ENCODE measurements at places on chromosomes 16 and 17.
A peak's percentile ranks its signal among the peaks of the same experiment; 100 is the strongest.

- no peak for DNase-seq
Observed at GRCh38 chr16:80002261-80002660, 401.7 kb upstream of the MAF start.

GRCh38 chr17:81582749-81583148, 30.6 kb upstream of the FAAP100 start:
- DNase-seq, result no peak

DNA sequence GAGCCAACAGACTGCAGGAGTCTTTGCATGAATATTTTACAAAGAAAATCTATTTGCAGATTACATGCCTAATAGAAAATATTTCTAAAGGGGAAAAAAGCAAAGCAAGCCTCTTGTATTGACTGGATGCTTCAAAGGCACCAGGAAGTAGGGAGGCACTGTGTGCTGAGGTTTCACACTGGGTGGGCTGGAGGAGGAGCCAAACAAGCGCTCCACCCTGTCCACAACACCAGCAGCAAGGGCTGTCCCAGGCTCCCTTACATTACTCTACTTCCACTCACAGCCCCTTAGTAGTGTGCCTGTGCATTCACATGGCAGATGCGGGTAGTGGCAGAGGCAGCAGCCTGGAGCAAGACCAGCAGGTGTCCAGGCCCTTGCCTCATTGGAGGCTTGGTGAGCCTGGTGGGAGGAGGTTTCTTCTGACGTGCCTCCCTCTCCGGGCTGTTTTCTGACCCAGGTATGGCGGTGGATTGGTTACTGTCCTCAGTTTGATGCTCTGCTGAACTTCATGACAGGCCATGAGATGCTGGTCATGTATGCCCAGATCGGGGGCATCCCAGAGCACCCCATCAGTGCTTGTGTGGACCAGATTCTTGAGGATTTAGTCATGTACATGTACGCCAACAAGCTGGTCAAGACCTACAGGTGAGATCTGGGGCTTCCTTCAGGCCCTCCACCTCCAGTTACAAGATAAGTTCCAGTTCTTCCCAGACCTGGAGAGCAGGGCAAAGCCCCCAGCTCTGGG, 7.0 kb upstream of the CCNF start:
- no peak for DNase-seq

DNA sequence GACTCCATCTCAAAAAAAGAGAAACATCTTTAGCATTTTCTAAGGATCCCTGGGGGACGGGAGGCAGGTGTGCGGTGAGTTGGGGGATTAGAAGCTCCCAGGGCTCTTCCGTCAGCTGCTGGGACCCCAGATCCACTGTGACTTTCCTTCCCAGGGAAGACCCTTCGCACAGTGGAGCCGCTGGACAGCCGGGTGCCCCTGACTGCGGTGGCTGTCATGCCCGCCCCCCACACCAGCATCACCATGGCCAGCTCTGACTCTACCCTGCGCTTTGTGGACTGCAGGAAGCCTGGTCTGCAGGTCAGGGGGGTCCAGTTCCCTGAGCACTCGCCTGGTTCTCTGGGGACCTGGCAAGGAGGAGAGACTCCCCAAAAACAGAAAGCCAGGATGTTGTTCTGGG, 7.3 kb upstream of the SERPINF2 start:
- DNase-seq, result no peak

DNA sequence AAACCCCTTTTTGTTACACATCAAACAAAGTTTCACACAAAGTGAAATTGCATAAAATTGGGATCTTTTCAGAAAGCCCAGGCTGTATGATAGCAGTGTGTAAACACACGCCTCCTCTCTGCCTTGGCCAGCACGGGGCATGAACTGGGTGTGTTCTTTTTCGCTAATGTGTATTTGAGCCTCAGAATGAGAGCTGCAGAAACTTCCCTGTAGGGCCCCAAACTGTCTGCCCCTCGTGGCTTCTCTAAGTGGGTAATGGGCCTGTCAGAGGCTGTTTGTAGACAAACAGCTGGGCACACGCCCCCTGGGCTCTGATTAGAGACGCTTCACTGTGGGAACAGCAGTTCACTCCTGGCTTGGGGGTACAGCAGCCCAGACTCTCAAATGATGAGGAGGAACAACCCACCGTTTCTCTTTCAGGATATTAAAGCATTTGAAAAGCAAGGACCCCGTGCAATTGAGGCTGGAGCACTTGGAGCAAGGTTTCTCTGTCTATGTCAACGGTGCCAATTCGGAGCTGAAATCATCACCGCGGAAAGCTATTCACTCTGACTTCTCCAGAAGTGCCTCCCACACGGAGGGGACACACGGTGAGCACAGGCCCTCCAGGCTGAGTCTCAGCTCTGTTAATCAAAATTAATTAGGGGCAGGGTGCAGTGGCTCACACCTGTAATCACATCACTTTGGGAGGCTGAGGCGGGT, 78.4 kb downstream of the KATNIP start:
- DNase-seq, result no peak

- DNase-seq, result peak; percentile 20
Observed at GRCh38 chr16:68369697-68370580, 59.1 kb downstream of the PRMT7 start.

DNA sequence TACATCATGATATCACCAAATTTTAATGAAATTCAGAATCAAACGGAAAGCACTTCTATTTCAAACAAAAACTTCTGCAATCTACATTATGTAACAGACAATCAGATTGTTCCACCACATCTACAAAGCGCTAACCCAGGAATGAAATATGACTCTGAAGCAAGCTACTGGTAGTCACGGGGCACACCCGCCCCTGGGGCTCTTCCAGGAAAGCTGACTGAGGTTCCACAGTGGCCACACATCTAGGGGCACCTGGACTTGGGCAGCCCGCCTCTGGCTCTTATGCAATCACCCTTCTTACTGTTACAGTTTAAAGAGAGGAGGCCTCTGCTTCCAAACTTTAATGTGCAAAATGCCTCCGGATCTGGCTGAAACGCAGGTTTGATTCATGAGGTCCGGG, 27.5 kb downstream of the ZCCHC14 start:
- no peak for DNase-seq

- no peak for DNase-seq
Observed at GRCh38 chr16:89175280-89176146, 4.0 kb downstream of the CDH15 start.

GRCh38 chr17:67181825-67182224, 63.2 kb downstream of the HELZ start:
- DNase-seq, result no peak

GRCh38 chr17:77853191-77853977, 105.1 kb upstream of the TNRC6C start:
- no peak for DNase-seq

Data from CD4-positive, alpha-beta T cell treated with Interleukin-4 for 4 hours (primary cell).